Activated CD4-positive, CD25-positive, alpha-beta regulatory T cell (primary cell): ENCODE measurements at places on chromosomes 12 and 14.

GRCh38 chr12:124681779-124682391 is 114.5 kb upstream of the NCOR2 start:
- no peak for DNase-seq

DNA sequence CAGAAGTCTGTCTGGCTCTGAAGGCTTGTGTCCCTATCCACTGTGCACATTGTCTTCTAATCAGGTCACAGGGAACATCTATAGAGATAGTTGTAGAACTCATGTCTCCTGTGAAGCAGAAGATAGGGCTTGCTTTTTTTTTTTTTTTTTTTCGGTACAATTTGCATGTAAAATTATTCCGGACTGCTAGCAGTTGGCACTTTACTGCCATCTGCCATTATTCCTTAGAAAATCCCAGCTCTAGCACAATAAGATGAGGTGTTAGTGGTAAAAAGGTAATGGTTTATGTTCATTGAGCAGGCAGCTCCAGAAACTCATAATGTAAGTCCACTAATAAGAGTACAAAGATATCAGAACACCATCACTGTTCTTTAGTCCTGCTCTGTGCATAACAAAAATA is 8.7 kb downstream of the MYRFL start:
- DNase-seq = no peak

GRCh38 chr12:124651516-124652273 is 84.3 kb upstream of the NCOR2 start:
- no peak for DNase-seq

DNA sequence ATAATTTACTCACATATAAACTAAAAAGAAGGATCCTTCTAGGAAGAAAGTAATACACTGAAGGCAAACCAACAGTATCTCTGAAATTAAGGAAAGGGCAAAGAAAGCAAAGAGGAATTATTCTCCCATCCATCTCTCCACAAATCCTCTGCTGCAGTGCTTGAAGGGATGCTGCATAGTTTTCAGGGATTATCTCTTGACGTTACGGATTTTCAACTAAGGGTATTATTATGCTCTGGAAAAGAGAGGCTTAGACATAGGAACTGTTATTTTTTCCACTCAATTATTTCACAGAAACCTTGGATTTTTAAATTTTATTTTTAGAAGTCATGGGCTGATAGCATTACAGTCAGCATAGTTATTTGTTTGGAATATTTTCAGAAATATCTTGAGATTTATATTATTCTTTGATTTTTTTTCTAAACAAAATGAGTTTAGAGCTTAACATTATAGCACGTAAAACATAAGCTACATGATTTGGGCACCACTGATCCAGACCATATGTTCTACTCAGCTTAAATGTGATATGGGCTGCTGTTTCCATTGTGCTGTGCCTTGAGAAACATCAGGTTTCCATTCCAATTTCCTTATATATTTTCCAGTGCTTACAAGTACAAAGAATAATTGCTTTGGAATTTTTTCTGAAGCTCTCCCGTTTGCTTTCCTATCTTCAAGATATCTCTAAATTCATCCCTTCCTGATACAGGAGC is 57.9 kb upstream of the DCN start:
- no peak for DNase-seq
